ENCODE measurements at places on chromosomes 2 and 18.

- no peak for DNase-seq
These were observed 619.6 kb downstream of the FBXO15 start for GRCh38 chr18:73528066-73528465.

DNA sequence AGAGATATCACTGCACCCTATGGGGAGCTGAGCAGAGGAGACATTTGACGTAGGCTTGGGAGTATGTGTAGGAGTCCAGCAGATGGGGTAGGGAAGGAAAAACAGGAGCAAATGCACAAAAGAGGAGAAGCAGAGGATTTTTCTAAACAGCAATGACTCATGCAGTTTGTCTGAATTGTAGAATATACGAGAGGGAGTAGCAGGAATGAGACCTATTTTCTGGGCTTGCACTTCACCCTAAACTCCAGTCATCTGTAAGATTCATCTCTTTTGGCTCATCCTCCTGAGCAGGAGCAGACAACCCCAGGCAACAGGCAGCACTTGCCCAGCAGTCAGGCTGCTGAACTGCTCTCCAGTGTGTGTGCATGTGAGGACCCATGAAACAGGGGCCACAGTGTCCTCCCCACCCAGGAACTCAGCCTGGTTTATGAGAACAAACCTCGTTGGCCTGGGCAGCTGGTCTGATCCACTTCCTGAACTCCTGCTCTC, 100.2 kb upstream of the CDC42EP3 start:
- no peak for DNase-seq

- no peak for DNase-seq
These were observed 205.2 kb upstream of the LYPD1 start for GRCh38 chr2:132875193-132875592.

DNA sequence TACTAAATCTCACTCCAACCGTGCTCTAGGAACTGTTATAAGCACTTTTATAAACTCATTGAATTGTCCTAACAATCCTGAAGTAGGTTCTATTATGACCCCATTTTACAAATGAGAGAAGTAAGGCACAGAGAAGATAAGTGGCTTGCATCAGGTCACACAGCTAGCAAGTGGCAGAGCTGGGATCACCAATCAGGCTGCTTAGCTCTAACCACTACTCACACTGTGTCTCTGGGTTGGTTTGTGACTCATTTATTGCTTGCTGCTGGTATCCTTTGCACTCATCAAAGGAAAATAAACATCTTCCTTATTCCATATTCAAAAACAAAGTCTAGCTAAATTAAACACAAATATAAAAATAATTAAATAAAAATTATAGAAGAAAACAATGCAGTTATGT, 42.5 kb upstream of the IL1R2 start:
- DNase-seq = no peak

DNA sequence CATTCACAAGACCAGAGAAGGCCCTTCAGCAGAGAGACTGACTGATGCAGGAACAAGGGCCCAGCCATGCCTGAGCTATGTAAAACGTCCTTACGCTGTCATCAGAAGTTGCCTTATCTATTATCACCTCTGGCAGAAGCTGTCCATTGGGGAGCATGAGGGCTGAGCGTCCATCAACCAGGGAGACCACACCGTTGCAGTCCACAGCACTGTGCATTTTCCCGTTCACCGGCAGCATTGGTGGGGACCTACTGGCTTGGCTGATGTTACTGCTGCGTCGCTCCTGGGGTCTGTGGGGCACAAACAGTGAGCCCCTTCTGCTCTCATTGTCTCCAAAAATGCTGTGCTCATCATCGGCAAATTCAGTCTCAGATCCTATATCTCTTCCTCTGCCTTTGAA, 91.4 kb downstream of the SCN9A start:
- no peak for DNase-seq

GRCh38 chr2:160268151-160268781, 68.2 kb upstream of the ITGB6 start:
- no peak for DNase-seq

DNA sequence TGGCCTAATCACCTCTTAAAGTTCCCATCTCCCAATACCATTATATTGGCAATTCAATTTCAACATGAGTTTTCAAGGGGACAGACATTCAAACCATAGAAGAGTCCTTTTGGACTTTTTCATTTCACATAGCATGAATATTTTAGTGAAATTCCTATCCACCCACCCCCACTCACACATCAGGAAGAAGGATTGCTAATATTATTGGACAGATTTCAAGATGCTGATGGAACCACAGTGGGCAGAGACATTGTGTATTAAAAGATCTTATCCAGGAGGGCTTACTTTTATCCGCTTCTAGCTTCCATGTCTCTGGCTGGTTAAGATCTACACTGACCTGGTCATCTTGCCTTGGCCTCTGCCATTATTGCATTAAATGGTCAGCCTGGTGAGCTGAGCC, 297.4 kb upstream of the ACVR2A start:
- DNase-seq = no peak

- DNase-seq = no peak
These were observed 167.4 kb downstream of the RNF144A start for GRCh38 chr2:7084601-7085000.

Measured in stimulated activated CD4-positive, alpha-beta T cell treated with anti-CD3 and anti-CD28 coated beads, Interleukin-1b, Interleukin-23, amount 100 ng/mL, for 24 hours (primary cell).